ENCODE measurements at places on chromosomes 12 and 14. TPM values are rescaled to one million over a fixed set of nuclear protein-coding genes. Genes with fewer than 3 reads are reported as not detected.

- DNase-seq: no peak
Measured at GRCh38 chr12:121252712-121253345, 42.9 kb downstream of the P2RX4 start.

GRCh38 chr14:76591266-76591665 lies 170.0 kb upstream of the VASH1 start:
- no peak for DNase-seq

DNA sequence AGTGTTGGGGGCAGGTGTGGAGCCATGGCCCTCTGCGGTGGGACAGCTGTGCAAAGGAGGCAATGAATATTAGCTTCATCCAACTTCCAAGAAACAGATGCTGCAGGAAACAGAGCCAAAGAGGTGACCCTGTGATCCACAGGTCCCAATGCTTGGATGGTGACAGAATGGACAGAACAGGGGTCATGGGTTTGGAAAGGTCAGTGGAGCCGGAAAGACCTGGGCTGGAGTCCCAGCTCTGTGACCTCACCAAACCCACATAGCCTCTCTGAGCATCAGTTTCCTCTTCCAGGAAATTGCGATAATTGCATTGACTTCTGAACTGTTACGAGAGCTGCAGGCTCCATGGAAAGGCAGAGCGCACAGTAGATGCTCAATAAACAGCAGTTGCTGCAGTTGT lies 110.2 kb upstream of the GSC start:
- no peak for DNase-seq

The MMP19 gene
- total RNA-seq: 23.3 TPM

The PCED1B gene
- 5.4 TPM for total RNA-seq

The PLCZ1 gene
- total RNA-seq: not detected

The SERPINA3 gene
- not detected for total RNA-seq
